Stimulated activated CD8-positive, alpha-beta memory T cell treated with anti-CD3 and anti-CD28 coated beads, Interleukin-4, amount 100 ng/mL, for 1 hour (primary cell): ENCODE measurements at places on chromosomes 7 and 10.

DNA sequence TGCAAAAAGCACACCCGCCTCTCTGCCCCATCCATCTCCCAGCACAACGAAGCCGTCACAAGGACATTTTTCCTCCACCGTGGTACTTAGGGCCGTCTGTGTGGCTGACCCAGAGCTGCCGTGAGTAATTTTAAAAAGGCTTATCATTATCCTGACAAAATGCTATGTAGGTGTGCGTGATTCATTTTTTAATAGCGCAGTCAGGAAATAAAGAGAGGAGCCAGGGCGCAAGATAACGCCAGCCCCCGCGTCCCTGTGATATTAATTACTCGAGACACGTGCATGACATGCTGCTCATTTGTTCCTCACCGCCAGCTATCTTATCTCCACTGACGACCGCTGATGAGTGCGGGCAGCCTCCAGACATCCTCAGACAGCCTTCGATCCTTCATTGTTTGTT, 332.7 kb upstream of the PFKP start:
- no peak for DNase-seq

- no peak for DNase-seq
Observed at GRCh38 chr10:16195894-16196293, 240.9 kb upstream of the PTER start.

DNA sequence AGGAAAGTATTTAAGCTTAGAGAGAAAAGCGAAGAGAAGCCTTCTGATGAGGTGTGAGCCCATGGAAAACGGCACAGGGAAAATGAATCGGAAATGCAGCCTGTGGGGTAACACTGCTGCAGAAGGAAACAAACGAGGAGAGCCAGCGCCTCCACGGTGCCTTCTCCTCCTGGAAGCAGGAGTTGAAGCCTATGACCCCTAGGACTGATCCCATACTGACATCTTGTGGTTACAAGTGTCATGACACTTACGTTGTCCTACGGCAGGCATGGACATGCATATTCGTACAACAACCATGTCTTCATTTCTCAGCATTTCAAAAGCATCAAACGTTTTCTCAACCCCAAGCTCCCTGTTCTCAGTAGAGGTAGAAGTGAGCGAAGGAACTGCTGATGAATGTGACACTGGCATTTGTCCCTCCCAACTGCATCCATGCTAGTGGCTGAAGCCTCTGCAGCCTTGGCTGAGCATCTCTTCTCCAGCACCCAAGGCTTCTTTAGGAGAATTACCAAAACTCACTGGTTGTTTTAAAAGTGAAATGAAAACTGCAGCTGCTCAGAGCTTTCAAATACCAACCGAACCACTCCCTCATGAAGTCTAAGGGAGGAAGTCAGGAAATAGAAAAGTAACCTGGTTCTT, 160.2 kb downstream of the JAZF1 start:
- no peak for DNase-seq

GRCh38 chr10:30219971-30220751, 128.9 kb downstream of the MTPAP start:
- DNase-seq: no peak

- DNase-seq: no peak
Observed at GRCh38 chr10:127918572-127918971, 11.7 kb downstream of the PTPRE start.

GRCh38 chr7:138720286-138720685, 19.1 kb upstream of the SVOPL start:
- no peak for DNase-seq

DNA sequence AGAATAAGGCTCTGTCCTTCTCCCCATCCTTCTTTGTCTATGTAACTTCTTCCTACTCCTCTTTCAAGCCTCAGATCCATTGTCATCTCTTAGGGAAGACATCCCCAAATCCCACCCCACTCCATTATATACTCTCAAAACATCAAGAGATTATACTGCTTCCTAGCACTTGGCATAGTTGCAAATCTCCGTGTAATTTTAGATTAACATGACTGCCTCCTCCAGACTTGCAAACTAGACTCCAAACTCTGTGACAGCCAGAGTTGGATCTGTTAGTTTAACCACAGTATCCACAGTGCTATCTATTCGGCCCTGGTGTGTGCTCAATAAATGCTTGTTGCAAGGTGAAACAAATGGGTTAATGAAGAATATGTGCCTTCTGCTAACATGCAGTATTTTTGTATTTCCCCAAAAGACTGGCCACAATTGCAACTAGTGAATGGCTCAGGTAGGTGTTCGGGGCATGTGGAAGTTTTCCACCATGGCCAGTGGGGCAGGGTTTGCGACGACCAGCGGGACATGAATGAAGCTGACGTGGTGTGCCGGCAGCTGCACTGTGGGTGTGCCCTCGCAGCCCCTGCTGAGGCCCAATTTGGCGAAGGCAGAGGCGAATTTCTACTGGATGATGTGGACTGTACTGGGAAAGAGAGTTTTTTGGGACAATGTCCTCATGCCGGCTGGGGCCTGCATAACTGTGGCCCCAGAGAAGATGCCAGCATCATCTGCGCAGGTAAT, 34.5 kb upstream of the C10orf120 start:
- no peak for DNase-seq

- DNase-seq: no peak
Observed at GRCh38 chr10:106280896-106281460, 883.5 kb downstream of the SORCS1 start.

DNA sequence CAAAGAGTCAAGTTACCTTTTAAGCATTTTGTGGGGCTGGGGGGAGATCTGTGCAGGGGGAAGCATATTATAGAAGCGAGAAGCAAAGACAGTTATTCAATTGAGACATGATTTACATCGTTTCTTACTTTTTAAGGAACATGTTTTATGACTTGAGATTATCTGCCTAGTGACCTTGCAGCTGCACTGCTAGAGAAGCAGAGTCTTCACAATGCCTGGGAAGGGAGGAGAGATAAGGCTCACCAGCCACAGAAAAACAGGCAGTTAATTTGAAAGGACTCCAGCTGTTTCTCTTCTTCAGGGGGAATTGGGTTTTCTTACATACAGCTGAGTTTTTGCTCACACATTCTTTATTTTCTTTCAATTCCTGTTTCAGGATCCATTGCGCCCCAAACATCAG, 31.0 kb downstream of the PHYH start:
- no peak for DNase-seq

GRCh38 chr10:18137111-18137510, 3.1 kb upstream of the CACNB2 start:
- no peak for DNase-seq

DNA sequence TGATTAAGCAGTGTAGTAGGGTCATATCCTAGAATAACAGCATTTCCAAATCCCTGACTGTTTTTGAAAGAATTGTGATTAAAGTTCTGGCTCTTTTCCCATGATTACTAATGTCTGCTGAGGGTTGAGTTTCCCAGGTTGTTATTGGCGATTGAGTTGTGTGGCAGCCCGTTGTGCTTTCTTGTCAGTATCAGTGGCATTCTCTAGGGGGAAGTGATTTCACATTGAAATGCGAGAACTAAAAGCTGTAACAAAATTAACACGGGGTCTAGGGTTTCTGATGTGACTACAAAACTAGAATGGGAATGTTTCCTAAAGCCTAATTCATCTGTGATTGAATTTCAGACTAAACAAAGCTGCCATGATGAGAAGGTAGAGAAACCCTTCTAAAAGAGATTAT, 349.4 kb downstream of the EXOC4 start:
- no peak for DNase-seq

- no peak for DNase-seq
Observed at GRCh38 chr7:42103456-42103855, 133.6 kb downstream of the GLI3 start.

- DNase-seq: no peak
Observed at GRCh38 chr7:149498811-149499210, 1.2 kb upstream of the ZNF746 start.

- DNase-seq: no peak
Observed at GRCh38 chr10:29502351-29502750, 132.4 kb downstream of the SVIL start.

GRCh38 chr7:100490483-100491191, 6.9 kb downstream of the NYAP1 start:
- DNase-seq: no peak

DNA sequence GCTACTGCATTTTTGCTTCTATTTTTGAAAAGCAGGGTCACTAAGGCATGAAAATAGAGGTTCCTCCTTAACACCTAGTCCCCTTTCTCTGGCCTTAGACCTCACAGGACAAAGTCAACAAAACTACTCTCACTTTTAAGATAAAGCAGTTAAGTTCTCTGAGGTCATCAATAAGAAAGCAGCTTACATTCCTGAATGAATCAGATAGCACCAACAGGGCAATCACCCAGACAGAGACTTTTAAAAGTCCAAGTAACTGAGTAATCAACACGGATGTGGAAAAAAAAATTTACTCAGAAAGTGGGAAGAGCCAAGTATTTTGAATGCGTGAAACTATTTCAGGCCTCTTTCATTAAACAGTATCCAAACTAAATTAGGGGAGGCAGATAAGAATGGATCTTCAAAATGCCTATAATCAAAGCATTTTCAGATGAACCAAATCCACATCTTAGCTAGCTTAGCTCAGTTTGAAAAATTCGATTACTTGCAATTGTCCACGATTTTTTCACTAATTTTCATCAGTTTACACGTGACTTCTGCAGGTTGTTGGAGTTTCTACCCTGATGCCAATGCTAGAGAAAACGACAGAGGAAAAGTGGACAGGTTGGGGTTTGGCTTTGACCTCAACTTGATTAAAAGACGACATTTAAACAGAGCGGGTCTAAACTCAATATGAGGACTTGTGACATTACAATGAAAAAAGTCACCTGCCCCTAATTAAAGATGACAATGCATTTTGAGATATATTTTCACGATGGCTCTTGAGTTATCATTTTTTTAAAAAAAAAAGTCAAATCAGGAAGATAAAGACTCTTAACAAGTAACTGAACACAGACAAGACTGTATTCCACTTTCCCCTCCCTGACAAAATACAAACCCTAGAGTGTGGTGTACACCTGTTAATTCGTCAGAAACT, 1.6 kb downstream of the BEND7 start:
- no peak for DNase-seq

GRCh38 chr10:11320809-11321520, 290.5 kb downstream of the USP6NL start:
- DNase-seq: no peak

- no peak for DNase-seq
Observed at GRCh38 chr7:132941428-132941827, 140.5 kb downstream of the CHCHD3 start.
